ENCODE measurements at places on chromosomes 6 and 20.

GRCh38 chr20:50146214-50146613 lies 7.3 kb downstream of the PEDS1 start:
- DNase-seq: no peak

- no peak for DNase-seq
These were observed 241.8 kb downstream of the ADGRG6 start for GRCh38 chr6:142543606-142544005.

DNA sequence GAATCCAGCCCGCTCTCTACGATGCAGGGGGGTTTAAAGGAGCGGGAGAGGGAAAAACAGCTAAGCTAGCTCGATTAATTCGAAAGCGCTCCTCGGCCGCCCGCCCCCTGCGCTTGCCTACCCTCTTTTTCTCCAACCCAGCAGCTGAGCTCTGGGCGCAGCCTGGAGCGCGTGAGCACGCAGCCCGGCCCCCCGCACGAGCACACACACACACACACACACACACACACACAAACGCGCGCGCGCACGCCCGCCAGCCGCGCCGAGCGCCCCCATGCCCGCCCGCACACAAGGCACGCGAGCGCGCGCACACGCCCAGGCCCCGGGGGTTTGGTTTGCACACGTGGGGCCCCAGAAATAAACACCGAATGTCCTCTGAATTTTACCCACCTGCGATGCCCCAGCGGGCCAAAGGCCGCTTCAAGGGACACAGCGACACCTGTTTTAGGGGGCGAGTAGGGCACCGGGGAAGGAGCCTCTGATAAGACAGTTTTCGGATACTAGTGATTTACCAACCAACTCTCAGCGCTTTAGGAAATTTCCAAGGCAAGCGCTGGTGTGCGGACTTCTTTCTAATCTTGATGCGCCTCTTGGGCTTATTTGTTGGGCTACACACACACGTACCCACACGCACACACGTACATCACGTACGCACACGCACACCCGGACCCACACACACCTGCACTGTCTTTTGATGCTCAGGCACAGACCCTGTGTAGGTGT lies 802 bp upstream of the NRN1 start:
- no peak for DNase-seq

- no peak for DNase-seq
These were observed 385.5 kb upstream of the TSHZ2 start for GRCh38 chr20:52586660-52587059.

- DNase-seq: no peak
These were observed 63.0 kb upstream of the TXNDC5 start for GRCh38 chr6:7973584-7973983.

DNA sequence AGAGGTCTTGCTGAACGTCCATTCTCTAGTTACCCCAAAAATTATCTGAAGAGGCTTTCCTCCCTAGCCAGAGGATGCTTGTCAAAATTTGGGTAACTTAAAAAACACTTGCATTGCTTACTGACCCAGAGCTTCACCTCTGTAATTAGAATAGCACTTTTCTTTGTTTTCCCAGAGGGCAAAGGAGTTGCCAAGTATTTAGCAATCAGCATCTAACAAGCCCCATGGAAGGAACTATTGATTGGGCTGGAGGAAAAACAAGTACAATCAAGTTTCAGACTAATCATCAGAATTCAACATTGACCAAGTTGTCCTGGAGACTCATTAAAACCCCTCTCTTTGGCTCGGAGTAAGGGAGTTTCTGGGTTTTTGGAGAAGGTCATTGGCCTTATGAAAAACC lies 226.4 kb downstream of the TBC1D7 start:
- DNase-seq: no peak

DNA sequence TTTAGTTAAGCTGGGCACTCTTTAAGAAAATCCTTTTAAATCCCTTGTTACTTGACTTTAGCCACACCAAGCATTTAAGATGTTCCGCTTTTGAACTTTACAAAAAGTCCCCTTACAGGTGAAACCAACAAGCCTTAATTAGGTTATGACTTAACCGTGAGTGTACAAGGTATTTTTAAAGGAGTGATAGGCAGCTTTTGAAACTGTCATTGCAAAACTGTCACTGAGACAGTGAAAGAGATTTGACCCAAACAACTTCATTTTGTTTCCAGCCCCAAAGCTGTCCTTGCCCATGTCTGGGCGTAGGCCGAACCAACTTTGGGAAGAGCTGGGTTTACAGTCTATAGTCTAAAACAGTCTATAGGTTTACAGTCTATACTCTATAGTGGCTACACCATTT lies 305.4 kb downstream of the FARS2 start:
- DNase-seq: no peak

- no peak for DNase-seq
These were observed 48.0 kb downstream of the DST start for GRCh38 chr6:56594699-56595098.

- DNase-seq: no peak
These were observed 882 bp upstream of the FAM184A start for GRCh38 chr6:119079283-119079809.

- no peak for DNase-seq
These were observed 1.8 kb downstream of the PCSK2 start for GRCh38 chr20:17228624-17229061.

DNA sequence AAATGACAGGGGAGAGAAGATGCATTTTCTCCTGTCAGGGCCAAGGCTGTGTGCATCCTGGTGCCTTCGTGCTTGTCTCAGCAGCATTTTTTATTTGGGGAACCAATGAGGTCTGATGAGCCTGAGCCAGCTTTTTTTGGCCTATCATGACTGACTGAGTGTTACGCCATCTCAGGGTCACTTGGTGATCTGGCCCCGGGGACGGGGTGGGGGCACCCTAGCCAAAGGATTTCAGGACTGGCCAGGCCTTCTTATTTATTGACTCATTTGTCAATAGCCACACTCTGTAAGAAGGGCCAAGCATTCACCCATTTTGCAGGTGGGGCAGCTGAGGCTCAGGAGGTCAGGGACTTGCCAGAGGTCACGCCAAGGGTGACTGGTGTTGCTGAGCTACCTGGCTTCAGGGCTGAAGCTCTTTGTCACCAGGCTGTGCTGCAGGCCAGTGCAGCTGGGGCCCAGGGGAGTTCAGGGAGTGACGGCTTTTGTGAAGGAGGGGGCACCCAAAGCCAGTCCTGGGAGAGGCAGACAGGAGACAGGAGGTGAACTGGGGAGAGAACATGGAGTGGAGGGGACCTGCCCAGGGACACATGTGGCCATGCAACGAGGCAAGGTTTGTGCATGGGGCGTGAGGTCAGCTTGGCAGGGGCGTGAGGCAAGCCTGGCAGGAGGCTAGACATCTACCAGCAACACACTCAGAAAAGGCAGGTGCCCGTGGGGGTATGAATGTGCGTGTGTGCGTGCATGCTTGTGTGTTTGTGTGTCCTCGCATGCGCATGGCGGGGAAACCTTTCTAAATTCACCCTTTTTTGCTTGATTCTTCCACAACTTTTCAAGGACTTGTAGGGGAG lies 31.1 kb downstream of the VSTM2L start:
- DNase-seq: no peak

- peak; percentile 61 for DNase-seq
These were observed 44.2 kb downstream of the ZNF831 start for GRCh38 chr20:59207742-59208357.

- peak; percentile 10 for DNase-seq
These were observed 62.3 kb downstream of the TRMT6 start for GRCh38 chr20:5888041-5888440.

GRCh38 chr20:24571159-24571558 lies 101.7 kb downstream of the SYNDIG1 start:
- DNase-seq: no peak

DNA sequence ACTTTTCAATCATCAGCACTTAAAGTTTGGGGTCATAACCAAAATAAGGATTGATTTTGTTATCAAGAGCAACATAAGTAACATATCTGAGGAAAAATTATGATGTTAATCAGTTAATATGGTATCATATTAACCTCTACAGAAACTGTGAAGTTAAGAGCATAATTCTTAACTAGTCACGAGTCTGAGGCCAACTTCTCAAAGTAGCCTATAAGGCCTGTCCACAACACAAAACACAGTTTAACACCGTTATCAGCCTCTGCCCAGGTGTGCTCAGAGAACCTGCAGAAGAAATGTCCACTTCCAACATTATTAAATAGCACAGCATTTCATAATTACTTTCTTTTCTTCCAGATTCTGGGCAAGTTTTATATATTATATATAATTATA lies 1.1 kb downstream of the STX7 start:
- DNase-seq: peak; percentile 4

DNA sequence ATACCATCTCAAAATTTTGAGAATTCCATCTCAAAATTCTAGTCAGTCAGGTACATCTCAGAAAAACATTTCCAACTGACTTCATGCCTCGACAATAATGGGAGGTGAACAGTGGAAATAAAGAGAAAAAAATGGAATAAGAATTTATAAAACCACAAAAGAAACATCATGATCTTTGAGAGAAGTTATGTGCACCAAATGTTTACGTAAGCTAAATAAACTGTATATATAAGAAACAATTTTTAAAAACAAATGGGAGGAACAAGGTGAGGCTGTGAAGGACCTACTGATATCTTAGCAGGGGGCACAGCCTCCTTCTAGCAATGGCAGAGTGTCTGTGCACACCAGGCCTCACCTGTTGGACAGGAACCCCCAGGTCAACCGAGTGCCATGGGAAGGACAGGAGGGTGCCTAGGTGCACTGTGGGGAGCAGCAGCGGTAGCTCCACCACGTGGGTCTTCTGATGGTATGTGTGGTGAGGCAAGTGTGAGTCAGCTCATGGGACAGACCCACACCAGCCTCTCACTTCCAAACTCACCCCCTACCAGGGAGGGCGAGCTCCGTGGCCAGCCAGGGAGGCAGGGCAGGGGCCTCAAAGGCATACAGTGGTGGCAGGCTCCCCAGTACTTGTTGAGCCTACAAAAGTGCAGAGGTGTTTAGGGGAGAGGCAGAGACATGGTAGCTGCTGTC lies 23.2 kb downstream of the DIDO1 start:
- no peak for DNase-seq

- no peak for DNase-seq
These were observed 70.7 kb upstream of the TAB2 start for GRCh38 chr6:149246691-149247384.

- DNase-seq: no peak
These were observed 11.5 kb upstream of the PDYN start for GRCh38 chr20:2005359-2005758.

DNA sequence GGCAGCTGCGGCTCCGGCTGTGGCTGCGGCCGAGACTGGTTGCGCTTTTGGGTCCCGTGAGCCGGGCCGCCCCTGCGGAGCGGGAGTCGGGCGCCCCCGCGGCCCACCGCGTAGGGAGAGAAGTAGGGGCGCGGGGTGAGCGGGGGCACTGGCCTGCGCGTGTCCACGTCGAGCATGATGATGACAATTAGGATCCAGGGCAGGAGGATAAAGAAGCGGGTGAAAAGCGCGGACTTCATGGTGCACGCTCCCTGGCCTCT lies 739 bp downstream of the B3GAT2 start:
- DNase-seq: no peak

- no peak for DNase-seq
These were observed 177.6 kb downstream of the PLCB1 start for GRCh38 chr20:8309634-8310033.

DNA sequence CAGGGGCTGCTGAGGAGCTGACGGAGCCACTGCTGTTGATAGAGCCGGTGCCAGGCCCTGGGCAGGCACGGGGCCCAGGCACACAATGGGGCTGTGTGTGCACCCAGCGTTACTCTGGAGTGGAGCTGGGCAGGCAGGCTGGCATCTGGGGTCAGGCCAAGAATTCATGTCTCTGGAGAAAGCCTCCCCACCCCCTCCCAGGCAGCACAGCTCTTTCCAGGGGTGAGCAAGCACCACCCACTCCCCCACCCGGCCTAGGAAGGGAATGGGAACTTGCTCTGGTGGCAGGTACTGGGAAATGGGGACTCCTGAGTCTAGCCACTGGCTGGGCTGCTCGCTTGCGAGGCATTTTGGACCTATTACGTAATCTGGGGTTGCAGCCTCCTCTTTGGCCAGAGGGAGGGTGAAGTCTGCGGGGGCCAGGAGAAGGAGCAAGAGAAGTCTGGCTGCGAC lies 22.7 kb downstream of the TFEB start:
- DNase-seq: peak; percentile 72

DNA sequence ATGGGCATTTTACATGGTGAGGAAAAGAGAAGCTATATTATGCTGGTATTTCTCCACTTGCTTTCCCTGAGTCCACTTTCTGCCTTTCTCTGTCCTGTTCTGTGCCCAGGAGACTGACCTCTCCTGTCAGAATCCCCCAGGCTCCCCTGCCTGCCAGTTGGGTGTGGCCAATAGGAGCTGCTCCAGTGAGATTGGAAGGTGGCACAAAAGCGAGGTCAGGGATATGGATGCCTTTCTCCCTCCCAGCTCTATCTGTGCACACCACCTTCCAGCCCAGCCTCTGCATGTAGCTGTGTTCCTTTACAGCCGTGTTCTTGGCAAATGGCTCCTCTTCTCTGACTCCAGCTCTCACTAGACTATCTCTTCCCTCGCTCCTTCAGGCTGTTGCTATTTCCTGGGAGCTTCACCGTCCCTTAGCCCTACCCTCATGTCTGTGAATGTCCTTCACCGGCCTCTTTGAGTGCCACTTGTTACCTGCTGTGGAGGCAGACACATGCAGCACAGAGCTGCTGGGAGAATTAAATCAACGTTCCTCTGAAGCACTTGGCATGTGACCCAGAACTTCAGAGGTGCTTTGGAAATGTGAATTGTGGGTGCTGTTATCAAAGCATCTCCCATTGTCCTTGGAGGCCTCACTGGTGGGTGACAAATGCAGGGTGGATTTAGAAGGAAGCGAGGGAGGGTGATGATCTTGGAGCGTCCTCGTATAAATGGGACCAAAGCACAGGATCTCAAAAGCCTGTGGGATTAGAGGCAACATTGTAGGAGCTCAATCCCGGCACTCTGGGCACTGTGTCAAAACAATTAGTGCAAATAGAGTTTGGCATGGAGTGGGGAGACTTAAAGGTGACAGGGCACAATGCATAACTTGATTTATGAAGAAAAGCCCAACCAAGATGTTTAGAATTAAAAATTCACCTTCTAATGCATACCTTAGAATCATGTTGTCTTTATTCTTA lies 28.9 kb upstream of the RALGAPA2 start:
- no peak for DNase-seq

- no peak for DNase-seq
These were observed 123.0 kb upstream of the RREB1 start for GRCh38 chr6:6984585-6985366.

DNA sequence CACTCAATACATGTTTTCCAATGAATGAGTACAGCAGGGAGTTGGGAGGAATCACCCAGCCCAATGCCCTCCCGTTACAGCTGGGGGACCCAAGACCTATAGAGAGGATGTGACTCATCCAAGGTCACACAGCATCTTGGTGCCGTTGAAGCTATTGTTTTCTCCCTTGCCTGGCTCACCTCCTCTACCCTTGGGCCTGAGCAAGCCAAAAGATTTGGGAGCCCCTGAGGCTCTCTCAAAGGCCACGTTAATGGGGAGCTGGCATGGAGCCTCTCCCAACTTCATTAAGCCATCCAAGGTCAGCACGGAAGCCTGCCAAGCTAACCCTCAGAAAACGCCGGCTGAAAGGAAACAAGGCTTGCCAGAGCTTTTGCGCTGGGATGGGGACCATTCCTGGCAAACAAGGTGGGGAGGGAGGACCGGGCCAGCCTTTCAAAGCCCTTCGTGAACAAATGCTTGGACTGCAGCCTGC lies 30.4 kb downstream of the KCNB1 start:
- no peak for DNase-seq

GRCh38 chr20:42309050-42309449 lies 690.9 kb upstream of the CHD6 start:
- DNase-seq: no peak

Measured in AML-193 (cell line).